ENCODE measurements at places on chromosomes 7 and 10.

- DNase-seq = no peak
Observed at GRCh38 chr10:26455567-26456315, 17.6 kb downstream of the APBB1IP start.

GRCh38 chr7:20064181-20064970 is 152.8 kb downstream of the MACC1 start:
- DNase-seq = no peak

GRCh38 chr7:107495516-107495915 is 25.7 kb downstream of the GPR22 start:
- no peak for DNase-seq

- peak; percentile 30 for DNase-seq
Observed at GRCh38 chr10:87865241-87865881, 1.9 kb downstream of the PTEN start.

- no peak for DNase-seq
Observed at GRCh38 chr7:111424768-111425167, 137.5 kb downstream of the IMMP2L start.

- DNase-seq = no peak
Observed at GRCh38 chr10:123558651-123559050, 107.5 kb upstream of the GPR26 start.

DNA sequence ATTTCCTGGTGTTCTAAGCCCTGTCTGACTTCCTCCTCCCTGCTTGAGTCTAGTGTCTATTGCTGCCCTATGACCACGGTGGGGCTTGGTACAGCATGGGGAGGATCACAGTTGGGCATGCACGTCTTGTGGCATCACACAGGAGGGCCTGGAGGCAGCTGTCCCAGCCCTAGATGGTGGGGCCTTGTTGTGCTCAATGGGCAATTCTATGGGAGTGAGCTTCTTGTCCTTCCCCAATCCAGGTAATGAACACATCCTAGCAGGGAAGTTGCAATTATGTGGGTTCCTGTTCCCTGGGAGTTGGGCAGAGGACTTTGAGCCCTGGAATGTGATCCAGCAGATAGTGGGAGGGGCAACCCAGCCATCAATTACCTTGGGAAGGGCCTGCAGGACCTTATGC is 10.8 kb upstream of the FAM3C start:
- no peak for DNase-seq

- DNase-seq = no peak
Observed at GRCh38 chr10:44385026-44385695, at the start of gene CXCL12. Gene CXCL12, minus strand, starts transcription at chr10:44385097. Its CDS starts 92 bp downstream, at chr10:44385005.

GRCh38 chr7:98280296-98280695 is 1.2 kb upstream of the BRI3 start:
- DNase-seq = no peak

DNA sequence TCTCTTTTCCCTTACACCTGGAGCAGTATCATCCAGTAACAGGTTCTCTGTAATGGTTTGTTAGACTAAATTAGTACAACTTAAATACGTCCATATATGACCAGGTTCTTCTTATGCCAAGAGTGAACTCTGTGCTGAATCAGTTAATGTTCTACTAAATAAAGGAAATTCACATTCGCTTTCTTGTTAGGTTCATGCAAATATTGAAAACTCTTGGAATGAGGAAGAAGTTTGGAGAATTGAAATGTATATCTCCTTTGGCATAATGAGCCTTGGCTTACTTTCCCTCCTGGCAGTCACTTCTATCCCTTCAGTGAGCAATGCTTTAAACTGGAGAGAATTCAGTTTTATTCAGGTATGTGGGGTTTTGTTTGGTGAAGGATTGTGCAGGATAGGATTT is 15.3 kb upstream of the CFAP69 start:
- DNase-seq = no peak

GRCh38 chr10:61994405-61995219 is 93.1 kb downstream of the ARID5B start:
- DNase-seq = peak; percentile 42

DNA sequence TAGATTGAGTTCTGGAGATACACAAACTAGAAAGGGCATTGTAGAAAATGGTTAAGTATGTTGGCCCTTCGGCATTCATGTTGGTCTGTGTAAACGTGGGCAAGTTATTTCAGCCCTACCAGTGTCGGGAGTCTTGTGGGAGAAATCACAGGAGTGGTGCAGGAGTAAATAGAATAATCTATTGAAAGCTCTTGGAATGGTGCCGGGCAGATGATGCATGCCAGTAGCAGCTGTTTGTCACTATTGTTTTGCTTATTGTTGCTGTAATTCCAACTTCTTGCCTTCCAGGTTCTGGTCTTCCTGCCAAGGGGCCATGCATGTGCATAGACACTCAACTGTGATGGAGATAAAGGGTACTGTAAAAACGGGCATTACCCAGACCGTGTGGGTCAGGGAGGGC is 259.4 kb downstream of the CAMK1D start:
- no peak for DNase-seq
